ENCODE measurements at places on chromosomes 1 and 21.

- DNase-seq: no peak
Observed at GRCh38 chr1:26788515-26788785, 700 bp downstream of the PIGV start.

DNA sequence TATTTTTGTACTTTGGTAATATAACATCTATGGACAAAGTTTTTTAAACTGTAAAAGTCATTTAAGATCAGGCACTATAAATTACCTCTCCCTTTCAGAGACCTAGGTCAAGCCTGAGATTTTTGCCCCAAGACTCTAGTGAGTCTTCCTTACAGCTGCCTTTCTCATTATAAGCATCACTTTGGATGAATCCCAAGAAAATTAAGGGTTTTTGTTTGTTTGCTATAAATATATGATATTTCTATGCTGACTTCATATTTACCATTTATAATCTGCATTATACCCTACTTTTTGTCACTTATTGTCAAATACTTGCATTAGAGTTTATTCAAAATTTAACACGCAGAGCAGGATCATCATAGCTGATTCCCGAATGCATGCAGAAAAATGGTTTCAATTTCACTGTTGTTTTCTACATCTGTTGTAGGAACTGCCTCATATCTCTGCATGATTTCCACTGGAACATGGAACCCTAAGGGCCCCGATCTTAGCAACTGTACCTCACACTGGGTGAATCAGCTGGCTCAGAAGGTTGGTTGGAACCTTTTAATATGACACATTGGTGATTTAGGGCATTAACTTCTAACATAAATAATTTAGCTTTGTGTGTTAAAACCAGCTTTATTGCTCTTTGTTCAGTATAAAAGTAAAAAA is 150.0 kb downstream of the ADGRL2 start:
- DNase-seq: no peak

- DNase-seq: no peak
Observed at GRCh38 chr1:18645747-18646090, 15.1 kb downstream of the PAX7 start.

DNA sequence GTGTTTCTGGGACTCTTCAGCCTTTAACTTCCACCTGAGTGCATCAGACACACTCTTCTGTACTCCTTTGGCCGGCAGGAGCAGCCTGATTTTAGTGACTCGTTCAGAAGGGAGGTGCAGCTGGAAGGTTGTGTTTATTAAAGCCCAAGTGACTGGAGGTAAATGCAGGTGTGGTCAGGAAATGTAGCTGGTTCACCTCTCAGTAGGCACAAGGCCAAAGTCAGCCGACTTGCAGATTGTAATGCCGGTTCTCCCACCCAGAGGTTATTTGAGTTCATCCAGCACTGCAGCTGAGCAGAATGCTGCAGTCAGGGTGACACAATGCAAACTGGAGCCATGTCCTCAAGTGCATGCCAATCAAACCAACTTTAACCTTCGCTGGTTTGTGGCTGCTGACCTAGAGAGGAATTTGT is 91.5 kb downstream of the SPATA46 start:
- no peak for DNase-seq

DNA sequence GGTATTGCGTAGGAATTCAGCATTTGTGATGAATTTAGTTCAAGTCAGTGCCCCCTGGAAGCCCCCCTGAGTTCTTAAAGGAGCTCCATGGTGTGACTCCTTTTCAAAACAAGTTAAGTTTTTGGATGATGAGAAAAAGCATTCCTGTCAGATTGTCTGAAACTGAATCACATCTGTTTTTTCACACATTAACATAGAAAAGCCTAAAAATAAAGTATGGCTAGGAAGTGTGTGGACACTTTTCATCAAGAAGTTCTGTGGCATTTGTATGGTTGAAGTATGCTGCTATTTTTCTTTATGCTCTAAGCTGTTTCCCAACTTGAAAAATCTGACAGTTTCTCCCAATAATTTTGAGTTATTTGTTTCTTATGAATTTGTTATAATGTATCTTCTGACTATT is 33.7 kb downstream of the PRDM2 start:
- DNase-seq: no peak

DNA sequence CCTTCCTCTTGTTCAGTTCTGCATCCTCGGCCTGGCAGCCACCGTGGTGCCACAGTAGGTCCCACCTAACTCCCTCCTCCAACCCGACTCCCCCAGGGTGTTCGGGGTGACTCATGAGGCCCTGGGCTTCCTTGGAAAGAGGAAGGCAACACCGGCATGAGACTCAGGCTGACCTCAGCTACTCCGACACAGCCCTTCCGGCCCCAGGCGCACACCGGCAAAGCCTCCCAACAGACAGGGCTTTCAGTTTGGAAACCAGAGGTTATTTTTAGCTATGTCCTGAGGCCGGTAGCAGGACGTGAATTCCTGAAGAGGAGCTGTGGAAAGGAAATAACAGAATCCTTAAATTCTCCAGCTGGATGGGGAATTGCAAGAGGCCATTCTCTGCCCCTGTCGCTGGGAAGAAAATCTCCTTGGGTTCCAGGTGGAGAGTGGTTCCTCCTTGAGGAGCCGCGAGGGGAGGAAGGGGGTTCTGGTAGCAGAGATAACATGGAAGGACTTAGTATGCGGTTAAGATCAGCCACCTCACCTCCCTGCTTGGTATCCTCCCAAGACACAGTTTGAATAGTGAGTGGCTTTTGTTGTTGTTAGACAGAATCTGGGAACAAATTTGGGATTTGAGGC is 24.4 kb downstream of the PLXNA2 start:
- DNase-seq: no peak

DNA sequence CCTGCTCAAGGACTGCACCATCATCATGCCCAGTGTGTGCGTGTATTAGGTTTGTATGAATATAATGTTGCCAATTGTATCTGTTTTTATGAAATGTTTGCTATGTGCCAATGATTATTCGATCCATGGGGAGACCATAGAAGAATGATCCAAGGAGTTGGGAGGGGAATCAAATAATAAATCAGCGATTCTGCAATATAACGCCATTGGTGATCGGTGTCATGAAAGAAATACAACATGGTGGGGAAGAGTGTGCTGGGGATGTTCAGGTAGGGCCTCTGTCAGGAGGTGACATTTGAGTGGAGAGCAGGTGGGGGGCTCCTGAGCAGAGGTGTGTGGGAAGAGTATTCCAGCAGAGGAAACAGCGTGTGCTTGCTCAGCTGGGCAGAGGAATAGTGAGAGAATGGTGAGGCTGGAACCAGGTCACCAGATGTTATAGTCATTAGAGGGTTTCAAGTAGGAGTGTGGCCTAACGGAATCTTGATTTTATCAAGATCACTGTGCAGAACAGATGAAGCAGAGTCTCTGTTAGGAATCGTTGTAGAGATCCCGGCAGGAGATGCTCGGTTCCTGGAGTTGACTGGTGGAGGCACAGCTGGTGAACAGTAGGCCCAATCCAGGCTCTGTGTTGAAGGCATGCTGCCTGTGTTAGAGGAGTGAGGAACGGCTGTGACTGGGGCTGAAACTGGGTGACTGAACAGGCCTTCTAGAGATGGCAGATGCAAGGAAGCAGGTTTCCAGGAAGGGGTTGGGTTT is 2.9 kb upstream of the ZNF496 start:
- DNase-seq: no peak

DNA sequence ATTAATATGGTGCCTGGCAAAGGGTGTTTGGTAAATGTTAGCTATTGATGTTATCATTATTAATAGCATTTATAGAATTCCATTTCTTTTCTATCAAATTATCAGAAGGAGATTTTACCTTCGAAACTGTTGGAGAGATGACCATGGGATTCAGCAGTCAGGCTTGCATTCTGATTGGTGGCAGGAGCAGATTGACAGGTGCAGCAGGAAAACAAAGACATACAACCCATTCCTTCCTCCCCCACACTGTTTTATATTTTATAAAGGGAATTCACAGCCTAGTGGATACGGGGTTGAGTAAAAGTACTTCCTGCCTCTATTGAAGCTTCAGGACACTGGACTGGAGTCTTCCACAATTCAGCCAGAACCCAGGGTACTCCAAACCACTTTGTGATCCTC is 55.1 kb upstream of the SYT14 start:
- no peak for DNase-seq
